ENCODE measurements at places on chromosomes 6 and 20. TPM values are rescaled to one million over a fixed set of nuclear protein-coding genes. Genes with fewer than 3 reads are reported as not detected.

FAM184A gene
- 0.53 TPM for total RNA-seq

CFAP61 gene
- not detected for total RNA-seq

ZSCAN23 gene
- 0.87 TPM for total RNA-seq

CRISP3 gene
- total RNA-seq = not detected

SLC24A3 gene
- 0.08 TPM for total RNA-seq

IL17A gene
- not detected for total RNA-seq

TRIM39 gene
- total RNA-seq = 9.1 TPM

SNTA1 gene
- total RNA-seq = 11.5 TPM

ETV7 gene
- 0.11 TPM for total RNA-seq

PCK1 gene
- not detected for total RNA-seq

BMP7 gene
- total RNA-seq = not detected

UNC93A gene
- not detected for total RNA-seq

LHFPL5 gene
- total RNA-seq = not detected

OTOR gene
- total RNA-seq = not detected

CCN5 gene
- total RNA-seq = not detected

MOG gene
- not detected for total RNA-seq

PSMB8 gene
- total RNA-seq = 43.5 TPM

VIP gene
- total RNA-seq = not detected

GHRH gene
- not detected for total RNA-seq

EPB41L2 gene
- total RNA-seq = 13.5 TPM

TSBP1 gene
- total RNA-seq = not detected

MOXD1 gene
- 3.4 TPM for total RNA-seq

OR2H1 gene
- not detected for total RNA-seq

TMEM74B gene
- total RNA-seq = 0.39 TPM

RAMACL gene
- not detected for total RNA-seq

ATG5 gene
- total RNA-seq = 31.5 TPM

All from hair follicular keratinocyte (primary cell).